ENCODE measurements at places on chromosomes 12 and 14.

- no peak for DNase-seq
Observed at GRCh38 chr14:23094666-23095195, at the start of gene ACIN1. Gene ACIN1, minus strand, starts transcription at chr14:23095136. Its CDS starts 24 bp downstream, at chr14:23095112.

DNA sequence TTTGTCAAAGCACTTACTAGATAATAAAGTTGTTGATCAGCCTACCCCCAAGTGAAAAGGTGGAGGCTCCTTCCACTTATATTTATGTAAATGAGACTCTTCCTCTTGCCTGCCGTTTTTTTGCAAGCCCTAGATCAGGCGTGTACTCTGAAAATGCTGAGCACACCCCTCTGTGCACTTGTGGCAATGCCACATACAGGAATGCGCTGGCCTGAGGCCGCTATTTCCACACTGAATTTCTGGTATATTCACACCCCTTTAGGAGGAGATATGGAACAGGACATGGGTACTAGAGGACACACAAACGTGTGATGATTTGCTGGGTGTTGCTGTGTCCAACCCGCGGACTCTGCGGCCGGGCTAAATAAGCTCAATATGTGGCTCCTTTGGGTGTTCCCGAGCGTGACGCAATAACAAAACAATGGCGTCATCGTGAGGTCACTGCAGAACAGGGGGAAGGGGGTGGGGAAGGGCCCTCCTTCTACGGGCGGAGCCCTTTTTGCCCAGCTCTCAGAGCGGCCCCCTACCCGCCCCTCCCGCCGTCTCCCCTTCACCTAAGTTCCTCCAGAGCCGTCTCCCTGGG lies 554 bp upstream of the TSPAN31 start:
- no peak for DNase-seq

DNA sequence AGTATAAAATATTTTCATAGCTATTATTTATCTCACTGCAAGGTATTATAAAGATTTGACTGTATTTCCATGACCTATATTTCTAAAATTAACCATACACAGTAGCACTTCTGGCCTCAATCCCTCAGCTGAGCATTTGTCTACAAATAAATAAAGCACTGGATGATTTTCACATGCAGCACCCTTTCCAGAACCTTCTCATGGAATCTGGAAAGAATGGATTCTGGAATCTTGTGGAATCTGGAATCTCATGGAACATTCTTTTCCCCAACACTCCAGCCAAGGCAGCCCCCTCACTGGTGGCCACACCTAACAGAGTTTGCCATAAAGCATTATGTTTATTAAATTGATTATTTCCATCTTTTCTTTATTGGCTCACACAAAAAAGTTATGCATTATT lies 199.2 kb downstream of the MSRB3 start:
- DNase-seq = no peak

- no peak for DNase-seq
Observed at GRCh38 chr12:54053003-54053750, 458 bp upstream of the HOXC4 start.

DNA sequence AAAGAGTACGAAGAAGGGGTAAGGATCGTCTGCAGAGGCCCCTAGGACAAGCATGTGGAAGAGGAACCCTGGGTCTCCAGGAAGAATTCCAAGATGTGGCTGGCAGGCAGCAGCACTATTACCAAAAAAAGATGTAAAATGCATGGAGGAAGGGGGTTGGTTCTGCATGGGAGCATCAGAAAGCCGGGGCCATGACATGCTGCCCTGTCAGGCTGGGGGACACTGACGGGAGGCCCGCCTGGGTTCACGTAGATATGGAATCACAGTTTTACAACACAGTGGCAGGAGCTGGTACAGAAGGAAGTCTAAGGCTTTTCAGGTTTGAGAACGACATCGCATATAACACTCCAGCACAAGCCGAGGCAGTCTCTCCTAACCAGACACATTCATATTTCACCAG lies 150.0 kb upstream of the GSC start:
- DNase-seq = no peak

DNA sequence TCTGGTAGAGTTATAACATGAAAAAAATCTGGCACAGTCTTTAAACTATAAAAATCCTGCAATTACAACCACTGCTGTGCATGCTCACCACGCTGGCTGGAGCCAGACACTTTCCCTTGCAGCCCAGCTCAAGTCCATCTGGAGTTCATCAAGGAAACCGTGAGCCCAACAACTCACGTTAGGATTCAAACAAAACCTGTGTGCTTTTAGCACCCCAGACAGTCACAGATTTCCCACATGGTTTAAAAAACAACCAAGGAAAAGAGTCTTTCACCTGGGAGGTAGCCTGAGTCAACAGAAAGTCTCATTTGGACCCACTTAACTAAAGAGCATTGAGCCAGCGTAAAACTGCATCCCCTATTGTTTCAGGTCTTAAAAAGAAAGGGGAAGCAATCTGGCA lies 4.7 kb downstream of the LRIG3 start:
- DNase-seq = no peak

- DNase-seq = no peak
Observed at GRCh38 chr12:110200124-110200417, 75.9 kb downstream of the IFT81 start.

DNA sequence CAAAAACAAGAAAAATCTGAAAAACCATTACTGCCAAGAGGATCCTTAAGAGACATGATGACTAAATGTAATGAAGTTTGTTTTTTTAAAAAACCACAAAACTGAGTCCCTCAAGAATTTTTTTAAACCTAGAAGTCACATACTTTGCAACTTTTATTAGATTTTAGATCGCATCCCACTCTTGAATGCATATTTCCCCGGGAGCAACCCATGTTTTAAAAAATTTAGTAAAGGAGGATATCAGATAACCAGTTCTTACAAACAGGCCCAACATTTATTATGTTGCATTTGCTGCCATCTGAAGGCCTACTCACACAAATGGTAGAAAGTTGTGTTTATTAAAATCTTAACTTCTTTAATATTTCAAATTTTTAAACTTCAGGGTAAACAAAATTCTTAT lies 44.3 kb upstream of the CCT2 start:
- DNase-seq = no peak

DNA sequence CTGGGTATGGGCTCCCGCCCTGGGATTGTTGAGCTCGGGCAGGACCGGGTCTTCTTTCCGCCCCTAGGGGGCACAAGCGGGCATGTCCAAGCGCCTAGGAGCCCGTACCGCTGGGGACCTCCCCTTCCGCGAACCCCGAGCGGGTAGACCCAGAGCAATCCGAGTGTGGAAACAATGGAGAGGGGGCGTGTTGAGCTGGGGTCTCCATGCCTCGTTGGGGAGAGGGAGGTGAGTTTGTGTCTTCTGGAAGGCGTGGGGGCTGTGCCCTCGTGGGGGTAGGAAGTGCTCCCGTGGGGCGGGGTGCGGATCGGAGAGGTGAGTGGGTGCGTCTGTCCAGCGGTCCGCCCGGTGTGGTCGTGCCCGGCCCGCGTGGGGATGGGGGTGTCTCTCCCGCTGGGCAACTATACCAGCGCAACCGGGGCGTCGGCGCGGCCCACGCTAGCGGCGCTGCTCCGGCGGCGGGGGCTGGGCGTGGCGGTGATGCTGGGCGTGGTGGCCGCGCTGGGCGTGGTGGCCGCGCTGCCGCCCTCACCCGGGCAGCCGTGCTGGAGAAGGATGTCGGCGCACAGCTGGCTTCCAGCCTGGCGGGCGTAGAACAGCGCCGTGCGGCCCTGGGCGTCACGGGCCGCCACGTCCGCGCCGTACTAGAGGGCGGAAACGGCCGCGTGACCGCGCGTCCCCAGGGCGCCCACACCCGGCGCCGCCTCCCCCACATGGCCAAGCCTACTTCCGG lies 12.2 kb downstream of the AGAP2 start:
- no peak for DNase-seq

DNA sequence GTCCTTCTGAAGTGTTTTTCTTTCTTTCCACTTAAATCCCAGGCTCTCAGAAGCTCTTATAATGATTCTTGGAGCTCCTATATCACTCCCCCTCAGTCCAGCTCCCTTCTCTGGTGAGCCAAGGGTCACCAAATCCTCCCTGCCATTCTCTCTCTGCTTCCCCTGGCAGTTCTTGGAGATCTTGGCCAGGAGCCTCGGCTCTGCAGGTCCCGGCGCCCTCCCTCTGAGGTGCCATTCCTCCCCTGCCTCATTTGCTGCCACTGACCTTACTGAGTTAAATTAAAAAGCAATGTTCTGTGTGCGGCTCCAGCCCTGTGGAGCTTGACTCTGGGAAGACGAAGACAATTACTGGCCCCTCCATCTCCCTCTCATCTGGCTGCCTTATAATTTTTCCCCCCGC lies 7.0 kb downstream of the CISTR start:
- DNase-seq = no peak

DNA sequence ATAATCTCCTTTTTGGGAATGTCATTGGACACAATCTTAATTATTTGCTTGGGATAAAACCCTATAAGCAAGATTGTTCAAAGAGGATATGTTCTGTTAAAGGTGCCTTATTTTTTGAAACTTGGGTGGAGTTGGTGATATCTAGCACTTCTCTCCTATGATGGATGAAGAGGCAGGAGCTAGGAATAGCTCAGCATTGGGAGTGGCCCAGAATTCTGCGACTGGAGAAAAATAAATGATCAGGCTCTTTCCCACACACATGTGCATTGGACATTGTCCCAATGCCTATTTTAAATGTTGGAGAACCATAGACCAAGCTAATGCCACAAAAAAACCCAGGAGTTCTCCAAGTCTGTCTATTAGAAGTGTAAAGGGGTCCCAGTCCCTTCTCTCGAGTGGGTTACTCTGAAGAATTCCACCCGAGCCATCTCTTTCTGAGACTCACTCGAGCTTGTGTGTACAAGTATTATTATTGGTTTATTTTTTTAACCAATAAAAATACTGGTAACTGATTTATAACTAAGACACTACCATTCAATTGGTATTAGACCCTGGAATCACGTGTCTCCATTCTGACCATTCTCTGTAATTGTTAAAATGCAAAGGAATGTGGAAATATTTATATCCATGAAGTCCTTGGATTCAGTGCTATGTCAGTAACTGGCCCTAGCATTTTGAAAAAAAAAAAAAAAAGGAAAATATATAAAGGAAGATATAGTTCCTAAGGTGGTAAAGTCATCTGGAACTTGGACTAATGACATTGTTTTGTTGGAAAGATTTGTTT lies 437.5 kb upstream of the TMEM132C start:
- no peak for DNase-seq

DNA sequence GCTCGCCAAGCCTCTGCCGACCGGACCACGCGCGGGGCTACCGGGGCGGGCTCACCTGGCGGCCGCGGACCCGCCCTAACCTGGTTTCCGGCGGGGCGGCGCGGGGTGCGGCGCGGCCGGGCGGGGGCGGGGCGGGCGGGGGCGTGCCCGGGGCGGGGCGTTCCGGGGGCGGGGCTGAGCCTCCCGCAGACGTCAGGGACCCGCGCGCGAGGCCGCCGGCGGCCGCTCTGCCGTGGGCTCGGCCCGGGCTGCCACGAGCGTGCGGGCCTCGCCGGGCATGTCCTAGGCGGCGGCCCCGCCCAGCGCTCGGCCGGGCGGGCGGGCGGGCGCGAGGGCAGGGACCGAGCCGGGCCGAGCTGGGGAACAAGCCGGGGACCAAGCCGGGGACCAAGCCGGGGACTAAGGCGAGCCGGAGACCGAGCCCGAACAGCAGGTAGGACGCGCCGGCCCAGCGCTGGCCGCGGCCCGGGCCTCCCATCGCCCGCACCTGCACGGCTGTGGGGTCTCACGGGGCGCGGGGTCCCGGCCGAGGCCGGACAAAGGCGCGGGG lies at the start of gene CEP170B:
Gene CEP170B (plus strand): TSS at position 188 of the 550 bp plus-strand sequence. CDS start 3,183 bp downstream, outside the sequence.
- DNase-seq = no peak

DNA sequence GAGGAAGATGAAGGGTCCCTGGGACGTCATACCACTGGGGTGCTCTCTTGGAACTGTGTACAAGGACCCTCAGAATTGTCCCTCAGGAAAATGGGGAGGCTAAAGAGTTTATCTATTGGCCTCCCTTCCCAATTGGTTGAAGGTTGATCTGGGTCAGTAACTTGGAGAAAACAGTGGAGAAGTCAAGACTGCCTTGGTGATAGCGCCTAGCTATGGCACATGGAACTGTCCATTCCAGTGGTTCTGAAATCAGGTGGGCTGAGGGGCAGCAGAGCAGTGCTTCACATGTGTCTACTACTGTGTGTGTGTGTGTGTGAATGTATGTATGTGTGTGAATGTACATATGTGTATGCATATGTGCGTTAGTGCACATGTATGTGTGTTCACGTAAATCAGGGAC lies 316.1 kb downstream of the AACS start:
- DNase-seq = no peak

GRCh38 chr14:83071888-83072501 lies 1538.3 kb upstream of the SEL1L start:
- DNase-seq = peak; percentile 75

GRCh38 chr12:102051431-102051965 lies 10.3 kb downstream of the WASHC3 start:
- no peak for DNase-seq

- no peak for DNase-seq
Observed at GRCh38 chr12:52867642-52868041, 18.8 kb upstream of the KRT78 start.

GRCh38 chr12:20439626-20440025 lies 71.3 kb downstream of the PDE3A start:
- no peak for DNase-seq

DNA sequence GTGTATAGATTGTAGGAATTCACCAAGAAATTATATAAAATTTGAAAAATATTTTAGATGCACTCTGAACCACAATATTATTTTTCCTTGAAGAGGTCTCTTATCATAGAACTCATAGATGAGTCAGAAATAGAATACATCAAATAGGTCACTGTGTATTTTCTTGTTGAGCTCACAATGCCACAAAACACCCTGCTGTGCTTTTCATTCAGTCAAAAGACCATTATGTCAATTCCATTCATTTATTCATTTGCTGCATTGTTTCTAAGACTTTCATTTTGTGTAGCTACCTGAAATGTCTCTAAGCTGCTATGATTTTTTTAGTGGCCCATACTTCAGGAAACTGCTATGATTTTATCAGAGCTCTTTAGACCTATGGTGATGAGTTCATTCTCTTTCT lies 231.9 kb upstream of the AVPR1A start:
- DNase-seq = no peak

GRCh38 chr14:88941414-88941813 lies 117.0 kb downstream of the TTC8 start:
- DNase-seq = no peak

GRCh38 chr12:83052890-83053541 lies 366.3 kb downstream of the TMTC2 start:
- DNase-seq = no peak

GRCh38 chr12:65663648-65664047 lies 160.6 kb upstream of the HMGA2 start:
- no peak for DNase-seq

Measured in Kasumi-1 (cell line).